Endothelial cell of umbilical vein (primary cell): ENCODE measurements at places on chromosomes 2 and 18.

- no peak for DNase-seq
These were observed 781.1 kb upstream of the FSHR start for GRCh38 chr2:49935449-49935848.

- DNase-seq: no peak
These were observed 6.8 kb downstream of the CPLX4 start for GRCh38 chr18:59311631-59312030.

DNA sequence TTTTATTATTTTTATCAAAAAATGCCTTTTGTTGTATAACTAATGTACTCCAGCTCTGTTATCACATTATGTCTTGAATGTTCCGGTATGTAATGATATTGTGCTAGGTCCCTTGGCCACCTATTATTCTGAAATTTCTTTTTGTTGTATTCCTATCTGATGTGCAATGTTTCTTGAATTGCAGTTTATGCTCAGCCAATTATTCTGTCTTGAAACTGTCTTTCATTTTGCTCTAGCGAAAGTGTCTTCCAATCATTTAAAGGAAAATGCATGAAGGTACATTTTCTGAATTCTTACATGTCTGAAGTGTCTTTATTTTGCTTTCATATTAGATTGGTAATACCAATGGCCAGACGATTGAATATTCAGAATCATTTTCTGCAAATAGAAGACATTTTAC is 277.5 kb downstream of the SPAG16 start:
- no peak for DNase-seq

DNA sequence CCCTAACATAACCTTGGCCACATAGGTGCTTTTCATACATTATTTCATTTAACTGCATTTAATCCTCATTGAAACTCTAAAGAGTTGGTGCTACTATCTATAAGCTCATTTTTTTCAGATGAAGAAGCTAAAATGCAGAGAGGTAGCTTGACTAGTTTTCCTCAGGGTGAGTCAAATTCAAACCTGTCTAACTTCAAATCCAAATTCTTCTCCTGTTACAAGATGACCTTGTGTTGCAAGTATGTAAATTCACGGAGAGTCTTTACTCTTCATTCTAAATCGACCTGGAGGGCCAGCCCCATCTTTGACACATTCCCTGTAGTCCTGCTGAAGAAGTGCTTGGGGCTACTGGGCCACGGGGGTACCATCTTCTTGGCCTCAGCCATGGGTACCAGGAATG is 8.2 kb upstream of the SETBP1 start:
- no peak for DNase-seq

- no peak for DNase-seq
These were observed 155.8 kb upstream of the ZEB2 start for GRCh38 chr2:144675731-144676130.

- DNase-seq: peak; percentile 88
These were observed at the start of gene MAP2 for GRCh38 chr2:209423562-209424198. MAP2 (plus strand) TSS chr2:209424047; CDS start chr2:209653171, 229,124 bp downstream.
